A172 (cell line): ENCODE measurements at places on chromosomes 12 and 14.

DNA sequence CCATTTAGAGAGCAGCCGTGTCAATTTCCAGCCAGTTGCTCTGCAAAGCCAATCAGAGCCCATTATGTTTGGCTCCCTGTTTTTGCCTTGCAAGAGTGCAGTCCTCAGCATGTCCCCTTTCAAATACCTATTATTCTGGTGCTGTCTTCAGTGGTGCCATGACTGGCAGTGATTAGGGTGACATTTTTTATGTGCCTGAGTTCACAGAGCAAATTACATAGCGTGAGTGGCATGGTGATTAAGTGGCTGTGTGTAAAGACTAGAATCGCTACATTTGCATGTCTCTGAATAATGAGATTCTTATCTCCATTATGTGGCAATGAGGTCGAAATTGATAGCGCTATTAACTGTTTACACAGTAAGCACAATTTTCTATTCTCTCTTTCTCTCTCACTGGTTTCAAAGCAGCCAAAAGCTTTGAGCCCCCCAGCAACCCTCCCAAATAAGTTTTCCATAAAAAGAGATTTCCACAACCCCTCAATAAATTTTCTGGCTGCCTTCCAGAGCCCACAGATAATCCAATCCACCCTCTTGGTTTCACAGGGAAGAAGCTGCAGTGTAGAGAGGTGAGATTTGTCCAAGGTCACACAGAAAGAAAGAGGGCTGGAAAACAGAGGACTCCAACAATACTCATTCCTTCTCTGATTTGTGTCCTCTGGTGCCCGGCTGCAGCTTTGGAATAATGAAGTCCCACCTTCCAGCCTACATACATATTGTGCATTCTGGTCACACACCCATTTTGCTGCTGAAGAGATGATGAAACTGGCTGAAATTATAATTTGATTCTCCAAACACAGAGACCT is 58.8 kb upstream of the NUDT4 start:
- DNase-seq, result no peak

DNA sequence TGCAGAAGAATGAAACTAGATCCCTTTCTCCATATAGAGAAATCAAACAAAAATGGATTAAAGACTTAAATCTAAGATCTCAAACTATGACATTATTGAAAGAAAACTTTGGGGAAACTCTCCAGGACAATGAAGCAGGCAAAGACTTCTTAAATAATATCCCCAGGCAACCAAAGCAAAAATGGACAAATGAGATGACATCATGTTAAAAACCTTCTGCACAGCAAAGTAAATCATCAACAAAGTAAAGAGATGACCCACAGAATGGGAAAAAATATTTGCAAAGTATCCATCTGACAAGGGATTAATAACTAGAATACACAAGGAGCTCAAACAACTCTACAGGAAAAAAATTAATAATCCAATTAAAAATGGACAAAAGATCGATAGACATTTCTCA is 101.0 kb downstream of the RALGAPA1 start:
- no peak for DNase-seq

GRCh38 chr12:1006255-1006654 is 15.2 kb downstream of the ERC1 start:
- no peak for DNase-seq

DNA sequence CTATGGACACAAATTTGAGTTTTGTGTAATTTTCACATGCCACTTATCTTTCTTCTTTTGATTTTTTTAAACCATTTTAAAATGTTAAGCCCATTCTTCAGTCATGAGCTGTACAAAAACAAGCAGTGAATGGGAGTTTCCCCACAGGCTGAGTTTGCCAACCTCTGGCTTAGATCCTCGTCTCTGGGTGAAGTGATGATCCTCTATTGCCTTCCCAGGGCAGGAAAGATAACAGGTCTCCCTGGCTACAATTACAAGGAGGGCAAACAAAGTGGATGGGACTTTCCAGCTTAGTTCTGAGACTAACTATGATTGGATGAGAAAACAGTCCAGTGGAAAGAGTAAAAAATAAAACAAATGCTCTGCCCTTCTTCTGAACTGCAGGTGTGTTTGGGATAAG is 203.7 kb downstream of the SPTSSA start:
- DNase-seq, result peak; percentile 51

GRCh38 chr12:93167841-93168492 is 209.8 kb upstream of the NUDT4 start:
- peak; percentile 19 for DNase-seq

DNA sequence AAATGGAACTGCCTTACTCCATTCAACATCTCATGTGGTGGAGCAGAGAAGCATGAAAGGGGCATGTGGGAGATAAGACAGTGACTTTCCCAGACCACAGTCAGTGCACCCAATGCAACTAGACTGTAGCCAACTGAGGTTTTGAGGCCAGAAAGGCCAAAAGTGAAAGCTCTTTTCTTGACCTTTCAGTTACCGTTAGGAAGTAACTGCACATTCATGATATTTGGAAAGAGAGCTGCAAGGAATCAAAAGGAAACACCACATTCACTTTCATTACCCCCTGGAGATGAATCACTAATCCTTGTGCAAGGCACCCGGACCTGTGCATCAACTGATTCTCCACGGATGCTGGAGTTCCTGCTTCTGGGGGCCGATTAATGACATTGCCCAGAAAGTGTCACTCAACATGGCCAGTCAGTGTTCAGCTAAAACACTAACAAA is 72.9 kb upstream of the ELK3 start:
- DNase-seq, result no peak

DNA sequence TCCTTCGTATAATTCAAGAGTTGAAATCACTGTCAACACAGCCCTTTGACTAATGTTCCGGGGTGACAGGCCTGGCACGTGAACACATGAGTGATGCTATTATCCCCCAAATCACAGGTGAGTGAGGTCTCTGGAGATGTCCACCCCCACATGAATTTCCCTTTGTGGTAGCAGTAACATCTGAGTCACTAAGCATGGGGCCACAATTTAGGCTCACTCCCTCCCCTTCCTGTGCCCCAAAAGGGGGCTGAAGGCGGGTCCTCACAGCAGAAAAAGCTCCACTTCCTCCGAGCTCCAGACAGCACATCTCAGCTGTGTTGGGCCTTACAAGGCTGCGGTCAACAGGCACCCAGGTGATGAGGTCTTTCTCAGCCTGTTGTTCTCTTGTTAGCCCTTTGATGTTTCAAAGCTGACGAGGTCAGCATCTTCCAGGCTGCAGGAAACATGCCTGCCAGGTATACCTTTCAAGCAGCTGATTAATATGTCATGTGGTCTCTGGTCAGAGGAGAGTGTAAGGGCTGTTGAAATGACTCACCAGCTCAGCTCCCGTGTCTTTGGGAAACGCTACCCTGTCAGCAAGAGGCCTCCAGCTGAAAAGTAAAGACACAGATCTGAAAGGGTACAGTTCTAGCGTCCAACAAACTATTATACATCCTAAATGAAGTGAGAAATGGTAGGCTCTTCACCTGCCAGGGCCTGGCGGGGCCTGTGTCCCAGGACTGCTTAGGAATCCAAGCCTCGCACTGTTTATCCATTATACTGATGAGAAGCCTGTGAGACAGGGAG is 107.3 kb downstream of the ZFP36L1 start:
- DNase-seq, result peak; percentile 89

- DNase-seq, result peak; percentile 97
These were observed 16.1 kb upstream of the KRT80 start for GRCh38 chr12:52207895-52208294.

DNA sequence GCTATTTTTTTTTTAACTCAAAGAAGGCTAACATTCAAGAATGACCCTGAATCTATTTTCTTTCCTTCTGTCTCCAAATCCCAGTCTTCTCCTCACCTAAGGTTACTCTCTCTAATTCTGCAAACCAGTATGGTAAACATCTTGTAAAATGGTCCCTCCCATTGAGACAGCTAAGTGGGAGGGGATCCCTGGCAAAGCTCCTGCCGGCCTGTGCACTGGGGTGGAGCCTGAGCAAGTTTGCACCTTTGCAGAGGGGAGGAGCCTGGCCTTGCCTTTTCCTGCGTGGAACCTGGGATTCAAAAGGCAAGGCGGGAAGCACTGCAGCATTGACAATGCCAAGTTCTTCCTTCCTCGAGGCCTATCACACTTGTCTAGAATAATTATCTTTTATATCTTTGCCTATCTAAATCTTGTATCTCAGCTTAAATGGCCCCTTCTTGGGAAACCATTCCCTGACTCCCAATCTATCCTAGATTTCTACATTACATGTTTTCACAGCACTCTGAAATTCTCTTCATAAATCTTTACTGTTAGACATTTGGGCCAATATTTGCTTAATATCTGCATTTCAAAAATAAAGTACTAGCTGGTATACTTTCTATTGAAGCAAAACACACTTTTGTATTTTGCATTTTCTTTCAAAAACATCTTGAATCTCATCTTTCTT is 83.0 kb downstream of the EPS8 start:
- DNase-seq, result no peak
